ENCODE measurements at places on chromosomes 5 and 9.

DNA sequence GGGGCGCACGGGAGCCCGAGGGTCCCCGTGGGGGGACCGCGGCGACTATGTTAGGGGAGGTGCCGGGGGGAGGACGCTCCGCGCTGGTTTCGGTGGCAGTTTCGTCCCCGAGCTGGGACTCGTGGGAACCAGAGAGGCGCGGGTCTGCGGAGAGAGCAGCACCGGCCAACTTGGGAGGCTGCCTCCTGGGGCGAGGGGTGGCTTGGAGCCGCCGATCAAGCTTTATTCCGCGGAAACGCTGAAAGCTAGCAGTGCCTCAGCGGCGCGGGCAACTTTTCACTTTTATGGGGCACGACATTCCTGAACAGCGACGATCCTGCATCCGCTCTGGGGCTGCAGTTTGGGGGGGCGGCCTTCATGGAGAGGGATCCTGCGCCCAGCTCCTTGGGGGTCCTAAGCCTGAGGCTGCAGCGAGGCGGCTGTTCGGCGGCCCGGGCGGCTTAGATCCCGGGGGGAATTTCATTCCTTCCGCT is 369 bp downstream of the OCLN start:
- DNase-seq, result peak; percentile 19

DNA sequence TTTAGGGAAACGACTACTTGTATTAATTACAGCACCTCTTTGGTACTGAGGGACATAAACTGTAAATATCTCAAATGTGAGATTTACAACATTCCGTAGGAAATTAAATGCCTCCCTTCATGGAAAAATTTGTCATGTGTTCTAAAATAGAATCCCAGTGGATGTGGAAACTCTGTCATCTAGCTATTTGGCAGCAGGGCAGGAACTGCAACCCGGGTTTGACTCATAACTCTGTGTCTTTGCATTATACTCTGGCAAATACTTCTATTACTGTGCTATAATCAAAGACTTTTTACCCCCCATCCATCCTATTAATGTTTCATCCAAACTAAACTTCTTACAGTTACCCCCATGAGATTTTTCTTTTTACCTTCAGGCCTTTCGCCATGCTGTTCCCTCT is 6.6 kb downstream of the PLPPR1 start:
- DNase-seq, result no peak

GRCh38 chr5:156354571-156354970 is 27.6 kb downstream of the SGCD start:
- no peak for DNase-seq

DNA sequence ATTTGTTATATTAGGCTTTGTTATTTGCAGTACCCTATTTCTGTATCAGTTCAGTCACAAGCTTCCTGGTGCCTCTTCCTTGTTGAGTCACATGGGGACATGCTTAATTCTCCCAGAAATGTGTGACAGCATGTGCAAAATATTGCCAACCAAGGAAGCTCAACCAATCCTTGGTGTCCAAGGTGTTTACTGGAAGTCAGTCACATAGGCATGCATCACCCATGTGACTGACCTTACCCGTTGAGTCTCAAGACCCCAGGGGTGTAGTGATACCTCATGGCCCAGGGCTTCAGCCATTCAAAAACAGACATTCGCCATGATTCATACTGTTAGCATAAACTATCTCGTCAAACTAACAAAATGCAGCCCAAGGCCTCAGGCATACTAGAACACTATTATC is 9.3 kb upstream of the ANKDD1B start:
- no peak for DNase-seq

DNA sequence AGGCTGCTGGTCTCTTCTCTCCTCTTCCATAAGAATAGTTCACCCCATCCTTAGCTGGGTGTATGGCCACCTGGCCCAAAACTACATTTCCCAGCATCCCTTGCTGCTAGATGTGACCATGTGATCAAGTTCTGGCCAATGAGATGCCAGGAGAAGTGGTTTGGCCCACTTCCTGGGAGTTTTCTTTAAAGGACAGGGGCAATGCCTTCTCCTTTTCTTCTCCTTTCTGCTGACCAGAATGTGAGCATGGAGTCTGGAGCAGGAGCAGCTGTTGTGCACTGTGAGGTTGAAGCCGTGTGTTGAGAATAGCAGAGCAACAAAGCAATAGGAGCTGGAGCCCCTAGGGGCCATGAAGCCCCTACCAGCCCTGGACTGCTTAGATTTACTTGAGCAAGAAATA is 36.8 kb downstream of the C9orf50 start:
- DNase-seq, result peak; percentile 75

- no peak for DNase-seq
These were observed 38.7 kb upstream of the PTGS1 start for GRCh38 chr9:122332083-122332482.

GRCh38 chr5:44389823-44390143 is 563 bp upstream of the FGF10 start:
- no peak for DNase-seq

DNA sequence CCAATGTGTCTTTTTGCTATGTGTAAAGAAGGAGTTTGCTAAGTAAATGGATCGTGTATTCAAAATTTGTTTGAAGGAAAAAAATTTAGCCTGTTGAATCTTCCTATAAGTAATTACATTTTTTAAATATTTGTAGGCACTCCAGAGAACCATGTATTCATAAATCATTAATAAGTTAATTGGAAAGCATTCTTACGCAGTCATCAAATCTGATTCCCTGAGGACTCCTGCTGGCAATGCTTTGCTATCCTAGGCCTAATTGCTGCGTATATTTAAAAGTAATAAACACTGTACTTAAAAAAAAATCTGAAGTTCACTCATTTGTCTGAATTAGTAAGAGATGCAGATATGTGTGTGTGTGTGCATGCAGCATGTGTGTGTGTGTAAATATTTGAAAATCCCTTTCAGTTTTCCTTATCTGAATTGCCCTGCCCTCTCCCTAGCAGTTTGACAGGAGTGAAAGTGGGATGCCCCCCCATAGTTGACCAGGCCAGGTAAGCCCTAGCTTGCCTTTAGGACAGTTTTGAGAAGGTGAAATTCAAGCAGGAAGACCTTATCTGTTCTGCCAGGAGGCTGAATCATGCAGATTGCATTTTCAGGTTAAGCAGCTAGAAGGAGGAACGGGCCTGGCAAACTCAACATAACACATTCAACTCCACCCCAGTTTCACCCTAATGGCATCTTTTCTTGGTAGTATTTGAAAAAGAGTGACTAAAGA is 81.2 kb upstream of the DNAH5 start:
- DNase-seq, result no peak

- no peak for DNase-seq
These were observed 14.8 kb downstream of the NCS1 start for GRCh38 chr9:130186839-130187522.

GRCh38 chr5:107074996-107075395 is 595.7 kb downstream of the EFNA5 start:
- DNase-seq, result no peak

- no peak for DNase-seq
These were observed 176.6 kb upstream of the TYRP1 start for GRCh38 chr9:12516573-12516972.
